ENCODE measurements at places on chromosomes 11 and 22.

GRCh38 chr22:47381240-47381639 is 618.8 kb downstream of the TBC1D22A start:
- no peak for DNase-seq

DNA sequence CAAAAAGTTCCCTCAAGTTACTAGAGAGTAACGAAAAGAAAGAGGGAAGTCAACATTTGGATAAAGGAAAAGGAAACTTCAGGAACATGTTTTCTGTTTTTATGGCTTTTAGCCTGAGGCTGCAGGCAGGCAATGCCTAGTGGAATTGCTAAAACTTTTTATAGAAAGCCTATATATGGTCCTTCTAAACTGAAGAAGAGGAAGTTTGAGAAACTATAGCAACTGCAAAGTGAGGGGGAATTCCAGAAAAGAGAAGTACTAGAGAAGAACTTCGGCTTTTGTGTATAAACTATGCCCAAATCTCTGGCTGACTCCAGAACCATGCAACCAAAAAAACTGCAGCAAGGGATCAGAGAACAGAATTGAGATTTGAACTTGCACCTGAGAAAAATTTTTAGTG is 74.3 kb upstream of the ARHGAP42 start:
- peak; percentile 5 for DNase-seq

DNA sequence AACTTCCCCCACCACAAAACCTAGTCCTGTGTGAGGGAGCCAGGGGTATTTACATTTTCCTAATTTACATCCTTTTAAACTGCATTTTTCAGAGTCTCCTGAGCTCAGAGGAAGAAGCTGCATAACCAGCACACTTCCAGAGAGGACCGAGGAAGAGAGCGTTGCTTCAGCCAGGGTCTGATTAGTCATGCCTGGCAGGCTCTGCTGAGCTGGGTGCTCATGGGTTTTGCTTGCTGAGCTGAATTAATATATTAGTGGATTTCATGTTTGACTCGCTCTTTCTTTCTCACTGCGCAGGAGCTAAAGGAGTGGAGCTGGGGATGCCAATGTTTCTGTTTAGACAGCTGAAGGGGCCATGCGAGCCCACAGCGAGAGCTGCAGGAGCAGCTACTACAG is 539.3 kb upstream of the B3GAT1 start:
- no peak for DNase-seq

GRCh38 chr11:100887659-100888058 is 200.6 kb downstream of the ARHGAP42 start:
- DNase-seq, result no peak

DNA sequence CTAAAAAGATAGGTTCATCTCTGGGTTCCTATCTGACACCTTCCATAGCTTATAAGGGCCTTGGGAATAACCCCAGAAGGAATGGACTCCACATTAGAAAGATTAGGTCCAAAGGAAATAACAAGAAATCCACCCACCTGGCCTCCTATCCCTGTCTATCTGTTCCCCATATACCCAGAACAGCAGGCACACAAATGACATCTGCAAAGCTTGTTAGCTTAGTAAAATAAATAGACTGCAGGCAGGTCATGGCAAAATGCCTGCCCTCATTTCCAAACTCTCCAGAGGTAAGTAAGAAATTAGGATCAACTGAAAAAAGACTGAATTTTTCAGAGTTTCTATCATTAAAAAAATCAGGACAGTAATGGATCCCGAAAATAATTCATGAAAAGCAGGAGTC is 489.5 kb downstream of the DLG2 start:
- DNase-seq, result no peak

DNA sequence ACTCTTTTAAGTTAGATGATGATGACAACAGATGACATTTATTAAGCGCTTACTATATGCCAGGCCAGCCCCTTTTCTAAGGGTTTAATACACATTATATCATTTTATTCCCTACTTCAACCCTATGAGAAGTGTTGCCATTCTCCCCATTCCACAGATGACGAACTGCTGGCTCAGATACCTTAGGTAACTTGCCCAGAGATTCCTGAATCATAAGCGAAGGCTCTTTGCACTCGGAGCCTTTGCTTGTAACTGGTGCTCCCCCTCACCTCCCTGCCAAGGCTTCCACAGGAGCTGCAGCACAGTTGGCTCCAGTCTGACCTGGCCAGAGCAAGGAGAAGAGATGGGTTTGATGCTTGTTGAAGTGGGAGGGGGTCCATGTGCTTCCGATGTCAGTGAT is 43.0 kb downstream of the DBX1 start:
- DNase-seq, result no peak

- no peak for DNase-seq
Observed at GRCh38 chr11:1608363-1608762, at the start of gene KRTAP5-3. TSS of gene KRTAP5-3 (minus strand) at chr11:1608463. CDS start at chr11:1608385, 78 bp downstream.

DNA sequence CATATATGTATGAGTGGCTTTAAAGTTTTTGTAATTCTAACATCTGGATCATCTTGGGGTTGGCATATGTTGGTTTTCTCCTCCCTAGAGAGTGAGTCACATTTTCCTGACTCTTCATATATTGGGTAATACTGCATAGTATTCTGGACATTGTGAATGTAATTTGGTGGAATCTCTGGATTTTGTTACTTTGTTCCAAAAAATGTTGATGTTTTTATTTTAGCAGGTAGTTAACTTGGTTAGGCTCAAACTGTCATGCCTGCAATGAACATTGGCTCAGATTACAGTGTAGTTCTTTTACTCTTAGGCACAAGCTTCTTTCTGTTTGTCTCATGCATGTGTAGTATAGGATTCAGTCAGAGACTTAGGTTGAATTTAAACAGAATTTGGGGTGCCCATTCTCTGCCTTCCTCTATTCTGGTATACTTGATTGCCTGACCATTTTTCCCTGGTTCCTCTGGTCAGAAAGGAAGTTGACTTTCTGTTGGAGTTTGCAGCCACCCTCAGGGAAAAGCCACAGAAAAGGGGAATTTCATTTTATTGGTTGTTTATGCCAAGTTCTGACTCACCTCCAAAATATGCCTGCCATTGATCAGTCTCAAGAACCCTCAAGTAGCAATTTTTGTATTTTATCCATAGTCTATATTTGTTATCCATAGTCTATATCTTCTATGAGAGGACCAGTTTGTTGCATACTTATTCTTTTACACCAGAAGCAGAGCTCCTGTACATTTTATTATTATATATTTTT is 151.7 kb downstream of the UVRAG start:
- no peak for DNase-seq

DNA sequence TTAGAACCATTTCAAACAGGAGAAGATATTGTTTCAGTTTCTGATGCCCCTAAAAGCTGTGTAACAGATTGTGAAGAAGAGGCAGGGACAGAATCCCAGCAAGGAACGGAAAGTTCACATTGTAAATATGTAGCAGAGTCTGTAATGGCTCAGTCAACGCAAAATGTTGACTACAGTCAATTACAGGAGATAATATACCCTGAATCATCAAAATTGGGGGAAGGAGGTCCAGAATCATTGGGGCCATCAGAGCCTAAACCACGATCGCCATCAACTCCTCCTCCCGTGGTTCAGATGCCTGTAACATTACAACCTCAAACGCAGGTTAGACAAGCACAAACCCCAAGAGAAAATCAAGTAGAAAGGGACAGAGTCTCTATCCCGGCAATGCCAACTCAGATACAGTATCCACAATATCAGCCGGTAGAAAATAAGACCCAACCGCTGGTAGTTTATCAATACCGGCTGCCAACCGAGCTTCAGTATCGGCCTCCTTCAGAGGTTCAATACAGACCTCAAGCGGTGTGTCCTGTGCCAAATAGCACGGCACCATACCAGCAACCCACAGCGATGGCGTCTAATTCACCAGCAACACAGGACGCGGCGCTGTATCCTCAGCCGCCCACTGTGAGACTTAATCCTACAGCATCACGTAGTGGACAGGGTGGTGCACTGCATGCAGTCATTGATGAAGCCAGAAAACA is 40.8 kb downstream of the IGLL1 start:
- peak; percentile 77 for DNase-seq

Measured in HL-60 (cell line).